Body of pancreas (tissue), 4 donors: ENCODE measurements at places on chromosomes 6 and 20.
A peak's percentile ranks its signal among the peaks of the same experiment; 100 is the strongest.

DNA sequence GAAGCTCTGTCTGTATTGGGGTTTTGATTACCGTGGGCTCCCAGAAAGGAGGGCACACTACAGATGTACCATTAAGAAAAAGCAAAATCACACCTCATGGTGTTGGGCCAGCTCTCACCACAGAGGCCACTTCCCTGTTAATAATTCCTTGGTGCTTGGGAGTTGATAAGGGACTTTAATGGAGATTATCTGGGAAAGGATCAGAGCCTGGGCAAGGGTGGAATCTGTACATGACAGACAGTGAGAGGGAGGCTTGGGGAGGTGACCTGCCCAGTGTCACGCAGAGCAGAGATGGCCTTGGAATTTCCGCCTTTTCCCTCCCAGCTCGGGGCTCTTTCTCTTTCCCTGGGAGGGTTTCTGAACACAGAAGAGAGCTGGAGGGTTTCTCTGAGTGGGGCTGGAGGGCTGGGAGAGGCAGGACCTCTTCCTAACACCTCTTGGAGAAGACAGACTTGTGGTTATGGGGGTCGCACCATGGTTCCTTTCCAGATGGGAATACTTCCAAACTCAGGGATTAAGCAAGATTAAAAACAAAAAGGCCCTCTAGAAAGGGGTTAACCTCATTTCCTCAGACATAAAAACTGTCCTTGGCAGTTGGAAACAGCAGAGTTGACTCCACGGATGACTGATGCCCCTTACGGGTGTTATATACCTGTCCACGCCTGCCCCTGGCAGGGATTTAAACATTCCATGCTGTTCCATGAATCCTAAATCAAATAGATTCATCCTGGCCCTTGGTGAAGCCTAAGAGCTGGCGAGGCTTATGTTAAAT lies 16.8 kb upstream of the KCNK16 start:
- no peaks in the 10 kb centered on the region for H3K36me3 ChIP-seq
- H3K27me3 ChIP-seq = no peaks in the 10 kb centered on the region
- H3K4me1 ChIP-seq = peaks cover 30% of the 10 kb centered on the region
- H3K4me3 ChIP-seq = no peak overlapping the region
- H3K27ac ChIP-seq = peak overlapping the region; percentile 54

DNA sequence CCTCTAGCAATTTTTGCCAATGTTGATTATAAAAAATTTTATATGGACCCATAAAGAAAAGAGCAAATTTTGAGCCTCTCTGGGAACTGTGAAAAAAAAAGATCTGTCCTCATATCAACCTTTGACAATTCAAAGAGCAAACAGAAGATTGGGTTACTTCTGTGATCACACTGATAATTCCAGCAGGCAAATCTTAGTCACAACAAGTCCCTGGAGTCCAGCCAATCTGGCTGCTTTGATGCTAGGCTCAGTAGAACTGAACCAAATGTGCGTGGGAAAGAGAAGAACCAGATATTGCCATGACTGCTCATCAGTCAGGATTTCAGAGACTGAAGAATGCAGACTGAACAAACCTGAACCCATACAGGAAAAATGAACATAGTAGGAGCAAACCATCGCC lies 438.4 kb upstream of the FLRT3 start:
- H3K27me3 ChIP-seq = no peaks in the 10 kb centered on the region
- no peaks in the 10 kb centered on the region for H3K36me3 ChIP-seq
- H3K4me1 ChIP-seq = no peaks in the 10 kb centered on the region
- no peak overlapping the region for H3K27ac ChIP-seq
- H3K4me3 ChIP-seq = no peak overlapping the region

- H3K27me3 ChIP-seq = no peaks in the 10 kb centered on the region
- peaks cover 9% of the 10 kb centered on the region for H3K4me1 ChIP-seq
- DNase-seq = no peak
- peak overlapping the region; percentile 35 for H3K27ac ChIP-seq
Observed at GRCh38 chr6:69867639-69867976, 1.3 kb downstream of the COL19A1 start.

GRCh38 chr20:50314678-50315335 lies 124.2 kb downstream of the CEBPB start:
- DNase-seq = no peak
- H3K27me3 ChIP-seq = no peaks in the 10 kb centered on the region
- H3K36me3 ChIP-seq = no peaks in the 10 kb centered on the region
- no peak overlapping the region for H3K27ac ChIP-seq
- H3K4me1 ChIP-seq = peaks cover 22% of the 10 kb centered on the region
- H3K4me3 ChIP-seq = no peak overlapping the region

DNA sequence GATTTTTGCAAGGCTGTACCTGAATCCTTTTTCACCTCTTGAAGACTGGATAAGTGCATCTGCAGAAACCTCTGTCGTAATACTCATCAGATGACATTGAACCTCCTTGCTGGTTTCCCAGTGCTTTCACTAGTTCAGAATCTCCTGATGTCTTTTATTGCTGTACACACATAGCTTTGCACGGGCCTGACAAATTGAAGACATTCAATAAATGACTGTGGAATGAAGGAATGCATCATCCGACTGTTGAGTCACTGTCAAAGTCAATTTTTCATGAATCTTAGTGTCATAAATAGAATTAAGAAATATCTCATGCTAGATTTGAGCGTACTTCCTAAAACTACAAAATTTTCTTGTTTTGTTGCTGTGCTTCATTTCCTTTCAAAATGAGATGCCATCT lies 598.2 kb upstream of the MAP3K7 start:
- no peak for DNase-seq
- no peaks in the 10 kb centered on the region for H3K27me3 ChIP-seq
- H3K27ac ChIP-seq = no peak overlapping the region
- no peak overlapping the region for H3K4me3 ChIP-seq

GRCh38 chr6:111763381-111763780 lies 109.9 kb downstream of the FYN start:
- no peaks in the 10 kb centered on the region for H3K27me3 ChIP-seq
- H3K4me1 ChIP-seq = no peaks in the 10 kb centered on the region
- H3K36me3 ChIP-seq = no peaks in the 10 kb centered on the region
- no peak overlapping the region for H3K27ac ChIP-seq
- no peak for DNase-seq

DNA sequence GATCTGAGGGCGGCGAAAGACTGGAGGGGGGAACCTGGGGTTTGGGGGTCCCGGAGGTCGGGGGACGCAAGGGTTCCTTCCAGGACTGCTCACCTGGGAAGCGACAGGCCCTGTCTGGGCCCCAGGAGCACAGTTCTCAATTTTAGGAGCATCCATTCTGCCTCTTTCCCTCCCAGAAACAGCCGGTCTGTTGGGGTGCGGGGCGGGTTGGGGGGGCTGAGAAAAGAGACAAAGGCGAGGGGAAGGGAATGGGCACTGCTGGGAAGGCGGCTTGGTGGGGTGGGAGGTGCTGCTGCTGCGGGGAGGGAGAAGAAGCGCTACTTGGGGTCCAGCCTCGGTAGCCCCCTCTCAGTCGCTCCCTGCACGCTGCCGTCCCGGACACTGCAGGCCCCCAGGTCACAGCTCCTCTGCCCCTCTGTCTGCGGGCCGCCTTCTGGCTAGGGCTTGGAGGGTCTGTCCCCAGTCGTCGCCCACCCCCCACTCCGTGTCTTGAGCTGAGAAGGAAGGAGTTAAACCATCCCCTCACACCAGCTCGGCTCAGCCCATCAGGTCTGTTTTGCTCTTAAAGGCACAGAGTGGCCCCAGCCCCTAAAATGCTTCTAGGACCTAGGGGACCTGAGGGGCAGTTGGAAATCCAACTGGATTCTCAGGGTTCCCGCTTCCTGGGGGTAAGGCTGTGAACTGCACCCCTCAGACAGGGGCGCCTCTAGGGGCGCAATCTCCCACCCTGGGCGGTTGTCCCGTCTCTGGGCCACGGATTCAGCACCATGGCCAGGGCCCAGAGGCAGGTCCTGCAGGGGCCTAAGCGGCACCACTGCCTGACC lies 690 bp downstream of the GDAP1L1 start:
- H3K27me3 ChIP-seq = no peaks in the 10 kb centered on the region
- no peaks in the 10 kb centered on the region for H3K36me3 ChIP-seq
- DNase-seq = no peak
- no peak overlapping the region for H3K27ac ChIP-seq

DNA sequence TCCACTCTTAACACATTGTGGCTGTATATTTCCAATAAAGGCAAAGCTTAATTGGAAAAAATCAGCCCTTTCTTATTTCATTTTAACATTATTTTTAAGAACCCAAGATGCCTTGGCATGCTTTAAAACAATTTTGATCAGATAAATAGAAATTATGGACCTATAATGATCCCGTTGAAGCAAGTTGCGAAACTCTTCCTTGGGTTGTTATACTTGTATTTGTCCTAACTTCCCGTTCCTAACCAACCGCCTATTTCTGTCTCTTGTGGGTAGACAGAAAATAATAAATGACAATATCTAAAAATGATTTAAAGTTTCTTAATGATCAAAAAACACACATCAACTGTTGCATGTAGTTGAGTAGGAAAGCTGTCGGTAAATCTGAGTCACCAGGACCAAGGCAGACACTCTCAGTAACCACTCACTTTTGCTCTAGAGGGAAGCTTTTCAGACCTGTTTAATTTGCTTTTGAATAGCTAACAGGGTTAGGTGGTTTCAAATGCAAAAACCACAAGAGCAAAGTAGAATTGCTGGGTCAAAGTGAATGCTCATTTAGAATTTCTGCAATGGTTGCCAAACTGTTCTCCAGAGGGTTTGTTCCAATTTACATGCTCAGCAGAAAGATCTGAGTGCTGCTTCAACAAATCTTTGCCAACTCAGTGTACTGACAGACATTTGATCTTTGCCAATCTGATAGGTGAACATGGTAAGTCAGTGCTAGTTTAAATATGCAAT lies 34.2 kb upstream of the KCNK5 start:
- no peak for DNase-seq
- H3K36me3 ChIP-seq = no peaks in the 10 kb centered on the region
- H3K27ac ChIP-seq = no peak overlapping the region
- H3K4me1 ChIP-seq = no peaks in the 10 kb centered on the region

DNA sequence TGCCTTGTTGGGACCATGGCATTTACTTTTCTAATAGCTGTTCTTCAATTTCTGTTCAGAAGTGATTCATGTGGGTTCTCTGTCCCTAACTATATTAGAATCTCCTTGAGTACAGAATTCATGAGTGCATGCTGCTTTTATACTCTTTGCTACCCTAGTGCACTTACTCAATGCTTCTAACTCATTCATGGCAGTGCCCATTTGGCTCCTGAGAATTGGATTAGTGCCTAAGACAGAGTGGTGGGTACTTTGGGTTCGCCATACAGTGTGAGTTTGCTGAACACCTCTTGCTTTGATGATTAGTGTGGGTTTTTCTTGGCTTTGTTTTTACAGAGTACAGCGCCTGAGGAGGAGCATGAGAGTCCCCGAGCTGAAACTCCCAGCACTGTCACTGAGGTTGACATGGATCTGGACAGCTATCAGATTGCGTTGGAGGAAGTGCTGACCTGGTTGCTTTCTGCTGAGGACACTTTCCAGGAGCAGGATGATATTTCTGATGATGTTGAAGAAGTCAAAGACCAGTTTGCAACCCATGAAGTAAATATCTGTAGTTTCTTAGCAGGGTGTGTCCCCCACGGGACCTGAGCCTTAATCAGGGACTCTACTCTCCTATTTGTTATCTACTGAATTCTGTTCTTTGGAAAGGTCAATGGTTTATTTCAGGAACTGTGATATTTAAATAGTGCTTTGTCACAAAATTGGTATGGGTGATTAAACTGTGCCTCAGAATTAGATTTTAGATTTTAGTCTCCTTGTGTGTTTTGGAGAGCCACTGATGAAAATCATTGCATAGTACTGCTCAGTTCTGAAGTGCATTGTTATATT lies 150.7 kb downstream of the UTRN start:
- peaks cover 12% of the 10 kb centered on the region for H3K4me1 ChIP-seq
- no peak for DNase-seq
- H3K27ac ChIP-seq = no peak overlapping the region
- H3K36me3 ChIP-seq = peaks cover 6% of the 10 kb centered on the region

DNA sequence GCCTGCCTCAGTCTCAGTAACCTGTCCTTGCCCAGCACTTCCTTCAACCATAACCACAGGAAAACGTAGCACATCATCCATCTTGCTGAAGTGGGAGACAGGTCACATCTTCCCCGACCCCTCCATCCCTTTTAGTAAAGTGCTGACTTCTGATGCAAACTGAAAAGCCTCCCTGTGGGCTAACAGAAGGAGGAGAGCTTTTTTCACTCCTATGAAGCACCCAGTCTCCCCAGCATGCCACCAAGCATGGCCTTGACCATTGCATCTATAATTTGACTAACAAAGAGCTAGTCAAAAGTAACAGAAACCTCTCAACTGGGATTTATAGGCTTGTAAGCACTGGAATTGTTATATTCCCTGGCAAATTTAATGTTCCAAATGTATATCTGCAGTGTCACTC lies 288.9 kb upstream of the IRAK1BP1 start:
- no peaks in the 10 kb centered on the region for H3K36me3 ChIP-seq
- no peak overlapping the region for H3K27ac ChIP-seq
- no peak overlapping the region for H3K4me3 ChIP-seq
- DNase-seq = no peak
- no peaks in the 10 kb centered on the region for H3K27me3 ChIP-seq

- H3K27ac ChIP-seq = no peak overlapping the region
- peaks cover 33% of the 10 kb centered on the region for H3K4me1 ChIP-seq
- DNase-seq = peak; percentile 58
Observed at GRCh38 chr6:37699138-37699766, 1.6 kb upstream of the MDGA1 start.

- H3K27me3 ChIP-seq = no peaks in the 10 kb centered on the region
- no peaks in the 10 kb centered on the region for H3K36me3 ChIP-seq
- peaks cover 6% of the 10 kb centered on the region for H3K4me1 ChIP-seq
- no peak overlapping the region for H3K4me3 ChIP-seq
Observed at GRCh38 chr6:16440636-16441212, 202.3 kb downstream of the GMPR start.

DNA sequence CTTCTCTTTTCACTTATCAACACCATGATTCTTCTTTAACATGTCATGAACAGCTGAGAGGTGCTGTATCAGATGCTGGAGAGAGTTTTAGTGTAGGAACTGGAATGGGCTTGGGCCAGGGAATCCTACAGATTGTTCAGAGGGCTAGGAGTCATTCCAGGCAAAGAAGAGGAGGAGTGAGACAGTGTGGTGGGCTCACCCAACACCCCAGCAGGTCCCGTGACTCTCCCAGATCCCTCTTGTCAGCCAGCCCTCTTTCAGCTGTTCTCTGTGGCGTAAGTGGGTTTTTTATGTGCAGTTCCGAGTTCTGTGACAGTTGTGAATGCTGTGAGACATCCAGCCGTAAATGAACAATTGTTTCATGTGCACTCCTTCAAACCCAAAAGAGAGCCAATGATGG lies 31.4 kb upstream of the CEP162 start:
- H3K36me3 ChIP-seq = no peaks in the 10 kb centered on the region
- H3K4me1 ChIP-seq = no peaks in the 10 kb centered on the region
- H3K27me3 ChIP-seq = peaks cover 4% of the 10 kb centered on the region
- no peak overlapping the region for H3K27ac ChIP-seq

DNA sequence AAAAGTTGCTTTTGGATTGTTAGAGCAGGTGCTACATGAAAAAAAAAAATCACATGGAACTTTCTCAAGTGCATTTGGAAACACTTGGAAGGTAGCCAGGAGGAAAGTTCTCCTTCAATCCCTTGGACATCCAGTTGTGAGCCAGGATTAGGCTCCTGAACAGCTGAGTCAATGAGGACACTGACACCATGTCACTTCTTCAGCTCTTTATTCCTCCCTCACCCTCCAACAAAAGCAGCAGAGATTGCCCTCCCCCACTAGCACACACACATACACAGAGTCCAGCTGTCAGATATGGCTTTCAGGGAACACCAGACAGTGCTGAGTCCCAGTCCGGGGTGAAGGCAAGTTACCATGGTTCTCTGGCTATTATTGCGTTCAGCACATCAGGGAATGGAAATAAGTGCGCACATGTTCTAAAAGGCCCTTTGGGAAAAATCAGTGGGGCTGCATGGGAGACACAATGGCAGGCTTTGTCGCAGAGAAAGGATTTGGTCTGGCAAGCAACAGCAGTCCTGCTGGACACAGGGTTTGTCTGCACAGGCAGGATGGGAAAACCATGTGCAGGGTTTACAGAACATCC lies 124.7 kb upstream of the MARCKS start:
- H3K4me3 ChIP-seq = no peak overlapping the region
- DNase-seq = peak; percentile 58
- H3K4me1 ChIP-seq = peaks cover 28% of the 10 kb centered on the region
- H3K36me3 ChIP-seq = no peaks in the 10 kb centered on the region
